D341Med (cell line): ENCODE measurements at places on chromosomes 6 and 20.

DNA sequence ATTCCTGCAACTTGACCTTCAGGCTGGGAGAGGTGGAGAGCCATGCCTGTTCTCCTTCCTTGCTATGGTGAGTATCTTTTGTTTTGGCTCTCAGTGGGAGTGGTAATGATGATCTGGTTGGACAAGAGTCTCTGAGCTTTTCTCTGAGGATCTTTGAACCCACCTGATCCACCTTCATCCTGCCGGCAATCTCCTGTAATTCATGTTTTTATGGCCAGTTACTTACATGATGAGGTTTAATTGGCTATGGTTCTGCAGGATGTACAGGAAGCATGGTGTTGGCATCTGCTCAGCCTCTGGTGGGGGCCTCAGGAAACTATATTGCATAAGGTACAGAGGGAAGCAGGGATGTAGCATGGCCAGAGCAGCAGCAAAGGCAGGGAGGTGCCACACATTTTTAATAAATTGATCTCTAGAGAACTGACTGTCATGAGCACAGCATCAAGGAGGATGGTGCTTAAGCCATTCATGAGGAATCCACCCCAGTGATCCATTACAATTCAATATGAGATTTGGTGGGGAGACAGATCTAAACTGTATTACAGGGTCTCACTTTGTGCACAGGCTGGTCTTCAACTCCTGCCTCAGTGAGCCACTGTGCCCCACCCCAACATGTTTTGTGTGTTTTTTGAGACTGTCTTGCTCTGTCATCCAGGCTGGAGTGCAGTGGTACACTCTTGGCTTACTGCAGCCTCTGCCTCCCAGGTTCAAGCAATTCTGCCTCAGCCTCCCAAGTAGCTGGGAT is 10.0 kb downstream of the HSPA1B start:
- no peak for DNase-seq

- no peak for DNase-seq
Measured at GRCh38 chr6:157584036-157584435, 203.0 kb downstream of the ZDHHC14 start.

DNA sequence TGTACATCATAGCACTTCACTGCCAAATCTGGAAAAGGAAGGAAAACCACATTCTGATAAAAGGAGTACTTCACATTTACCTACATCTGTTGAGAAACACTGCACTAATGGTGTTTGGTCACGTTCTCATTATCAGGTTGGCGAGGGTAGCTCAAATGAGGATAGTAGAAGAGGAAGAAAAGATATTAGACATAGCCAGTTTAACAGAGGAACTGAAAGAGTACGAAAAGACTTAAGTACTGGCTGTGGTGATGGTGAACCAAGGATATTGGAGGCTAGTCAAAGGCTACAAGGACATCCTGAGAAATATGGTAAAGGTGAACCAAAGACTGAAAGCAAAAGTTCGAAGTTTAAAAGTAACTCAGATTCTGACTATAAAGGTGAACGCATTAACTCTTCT is 32.0 kb upstream of the GJA10 start:
- DNase-seq, result no peak

DNA sequence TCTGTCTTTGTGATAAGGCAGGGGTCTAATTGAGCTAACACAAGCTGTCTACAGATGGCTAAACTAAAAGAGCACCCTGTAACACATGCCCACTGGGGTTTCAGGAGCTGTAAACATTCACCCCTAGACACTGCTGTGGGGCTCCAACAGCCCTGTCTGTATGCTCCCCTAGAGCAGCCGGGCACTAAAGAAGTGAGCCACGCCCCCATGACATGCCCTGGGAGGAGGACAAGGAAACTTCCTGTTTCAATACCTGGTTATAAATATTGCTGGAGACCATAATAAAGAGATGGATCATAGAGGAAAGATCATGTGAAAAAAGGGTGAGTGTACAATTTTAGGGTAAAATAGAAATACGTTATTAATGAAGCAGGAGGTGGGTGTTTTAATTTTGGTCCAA is 667.7 kb upstream of the AGPAT4 start:
- no peak for DNase-seq

DNA sequence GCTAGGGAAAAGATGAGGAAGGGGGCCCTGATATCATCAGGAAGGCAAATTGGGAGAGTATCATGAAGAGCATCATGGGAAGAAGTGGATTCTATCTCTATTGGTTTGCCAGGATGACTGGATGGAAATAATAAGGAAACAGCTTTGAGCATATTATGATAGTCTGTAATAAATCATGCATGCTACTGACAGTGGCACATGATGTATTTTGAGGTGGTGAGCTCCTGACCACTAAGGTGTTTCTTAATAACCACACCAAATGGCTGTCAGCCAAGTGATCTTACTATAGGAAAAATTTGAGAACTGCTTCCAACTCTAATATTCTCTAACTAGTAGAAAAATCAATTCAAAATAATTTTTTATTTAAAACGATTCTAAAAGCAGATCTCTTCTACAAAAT is 548.4 kb upstream of the JAG1 start:
- no peak for DNase-seq
